Activated T-cell treated with anti-CD3 and anti-CD28 coated beads, Interleukin-2, amount 50 U/mL, for 48 hours (primary cell): ENCODE measurements at places on chromosomes 11 and 22.

GRCh38 chr11:133904818-133905515 lies 51.8 kb downstream of the IGSF9B start:
- DNase-seq: no peak

DNA sequence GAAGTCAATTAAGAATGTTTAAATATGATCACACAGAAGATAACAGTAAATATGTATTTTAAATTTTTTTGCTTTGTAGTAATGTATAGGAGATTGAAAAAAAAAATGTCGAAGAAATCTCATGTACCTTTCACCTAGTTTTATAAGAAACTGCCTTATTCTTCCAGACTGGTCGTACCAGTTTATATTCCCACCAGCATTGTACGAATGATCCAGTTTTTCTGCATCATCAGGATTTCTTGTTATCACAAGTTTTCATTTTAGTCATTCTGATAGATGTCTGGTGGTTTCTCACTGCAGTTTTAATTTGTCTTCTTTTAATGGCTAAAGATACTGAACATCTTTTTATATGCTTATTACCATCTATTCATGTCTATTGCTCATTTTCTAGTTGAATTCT lies 101.8 kb upstream of the CTSC start:
- no peak for DNase-seq

GRCh38 chr11:35308157-35308556 lies 111.2 kb downstream of the SLC1A2 start:
- DNase-seq: no peak

- DNase-seq: no peak
Measured at GRCh38 chr22:31143537-31143936, 3.2 kb upstream of the PLA2G3 start.

DNA sequence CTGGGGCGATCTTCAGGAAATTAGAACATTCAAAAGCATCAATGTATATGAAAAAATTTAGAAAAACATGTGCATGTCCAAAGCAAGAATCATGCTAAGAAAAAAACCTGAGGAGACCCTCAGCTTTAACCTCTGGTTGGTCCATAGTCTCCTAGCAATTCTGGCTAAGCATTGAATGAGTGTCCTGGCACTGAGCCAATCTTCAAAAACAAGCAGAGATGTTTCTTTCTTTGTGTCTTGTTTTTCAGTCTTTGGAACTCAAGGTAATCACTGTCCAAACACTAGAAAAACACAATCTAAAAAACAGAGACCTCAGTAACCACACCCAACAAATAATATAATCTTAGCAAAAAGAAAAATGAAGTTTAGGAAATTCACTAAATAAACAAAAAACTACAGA lies 205.4 kb upstream of the CARD18 start:
- DNase-seq: no peak

DNA sequence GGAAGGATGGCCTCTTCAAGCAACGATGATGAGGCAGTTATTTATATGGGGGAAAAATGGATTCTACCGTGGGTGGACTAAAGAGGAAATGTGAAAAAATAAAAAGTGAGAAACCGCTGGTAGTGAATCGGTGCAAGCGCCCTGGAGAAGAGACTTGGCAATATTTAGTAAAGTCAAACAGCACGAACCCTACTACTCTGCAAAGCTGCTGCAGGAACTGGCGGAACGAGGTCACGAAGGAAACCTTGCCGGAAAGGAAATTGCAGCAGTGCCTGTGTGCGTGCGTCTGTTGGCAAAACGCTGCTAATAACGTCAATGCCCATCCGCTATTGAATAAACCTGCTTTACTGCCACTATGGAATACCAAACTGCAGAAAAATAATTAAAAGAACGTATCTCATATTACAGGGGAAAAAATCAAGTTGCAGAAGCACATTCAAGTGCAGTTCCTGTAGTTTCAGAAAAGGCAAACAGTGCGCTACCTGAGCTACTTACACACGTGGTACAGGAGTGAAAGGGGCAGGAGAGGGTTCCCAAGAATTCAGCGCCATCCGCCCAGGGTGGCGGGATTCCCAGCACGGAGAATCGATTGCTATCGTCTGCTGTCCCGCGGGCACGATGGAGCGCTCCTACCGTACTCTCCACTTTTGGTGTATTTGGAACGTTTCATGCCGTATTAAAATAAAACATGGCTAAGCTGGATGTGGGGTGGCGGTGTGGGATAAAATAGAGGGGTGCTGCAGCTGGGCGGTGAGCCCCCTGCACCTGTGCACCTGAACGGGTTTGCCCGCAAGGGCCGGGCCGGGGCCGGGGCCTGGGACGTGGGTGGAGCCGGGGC lies 585 bp upstream of the NADSYN1 start:
- DNase-seq: peak; percentile 54

GRCh38 chr11:33290319-33290718 lies 33.1 kb downstream of the HIPK3 start:
- no peak for DNase-seq

DNA sequence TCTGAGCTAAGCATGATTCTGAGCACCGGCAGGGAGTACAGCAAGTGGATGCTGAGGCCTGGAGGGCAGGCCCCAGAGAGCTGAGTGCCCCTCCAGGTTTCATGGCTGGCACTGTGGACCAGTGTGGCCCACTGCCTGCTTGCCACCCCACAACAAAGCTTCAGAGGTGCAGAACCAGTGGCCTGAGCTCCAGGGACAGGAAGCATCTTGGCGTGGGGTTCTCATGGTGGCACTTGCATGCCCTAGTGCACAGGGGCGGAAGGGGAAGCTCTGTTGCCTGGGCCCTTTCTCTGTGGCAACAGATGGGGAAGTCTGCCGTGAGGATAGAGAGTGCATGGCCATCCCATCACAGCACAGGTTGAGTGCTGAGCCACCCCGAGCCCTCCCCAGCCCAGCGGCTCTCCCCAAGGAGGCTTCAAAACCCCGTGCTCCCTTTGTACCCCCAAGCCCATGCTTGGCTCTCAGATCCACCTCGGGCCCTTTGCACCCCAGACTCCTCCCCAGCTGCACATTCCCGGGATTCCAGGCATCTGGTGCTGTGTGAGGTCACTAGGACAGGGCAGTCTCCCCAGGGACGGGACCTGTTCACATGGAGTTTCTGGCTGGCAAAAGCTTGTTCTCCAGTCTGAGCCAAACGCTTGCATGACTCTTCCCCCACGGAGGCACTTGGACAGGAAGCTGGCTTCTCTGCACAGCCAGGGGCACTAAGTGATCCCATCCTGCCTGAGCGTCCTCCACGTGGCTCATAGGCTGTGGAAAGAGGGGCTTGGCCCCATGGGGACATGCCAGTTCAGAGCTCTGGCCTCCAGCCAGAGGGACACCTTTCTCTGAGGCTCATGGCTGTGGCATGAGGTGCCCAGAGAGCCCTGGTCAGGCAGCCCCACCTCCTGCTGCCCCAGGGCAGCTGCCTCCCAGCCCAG lies 4.2 kb downstream of the SLC25A1 start:
- DNase-seq: no peak

GRCh38 chr11:119745112-119745511 lies 16.1 kb upstream of the NECTIN1 start:
- no peak for DNase-seq

GRCh38 chr22:36364255-36365019 lies 23.3 kb downstream of the MYH9 start:
- DNase-seq: no peak

GRCh38 chr11:67500831-67501715 lies 4.1 kb downstream of the PITPNM1 start:
- no peak for DNase-seq

DNA sequence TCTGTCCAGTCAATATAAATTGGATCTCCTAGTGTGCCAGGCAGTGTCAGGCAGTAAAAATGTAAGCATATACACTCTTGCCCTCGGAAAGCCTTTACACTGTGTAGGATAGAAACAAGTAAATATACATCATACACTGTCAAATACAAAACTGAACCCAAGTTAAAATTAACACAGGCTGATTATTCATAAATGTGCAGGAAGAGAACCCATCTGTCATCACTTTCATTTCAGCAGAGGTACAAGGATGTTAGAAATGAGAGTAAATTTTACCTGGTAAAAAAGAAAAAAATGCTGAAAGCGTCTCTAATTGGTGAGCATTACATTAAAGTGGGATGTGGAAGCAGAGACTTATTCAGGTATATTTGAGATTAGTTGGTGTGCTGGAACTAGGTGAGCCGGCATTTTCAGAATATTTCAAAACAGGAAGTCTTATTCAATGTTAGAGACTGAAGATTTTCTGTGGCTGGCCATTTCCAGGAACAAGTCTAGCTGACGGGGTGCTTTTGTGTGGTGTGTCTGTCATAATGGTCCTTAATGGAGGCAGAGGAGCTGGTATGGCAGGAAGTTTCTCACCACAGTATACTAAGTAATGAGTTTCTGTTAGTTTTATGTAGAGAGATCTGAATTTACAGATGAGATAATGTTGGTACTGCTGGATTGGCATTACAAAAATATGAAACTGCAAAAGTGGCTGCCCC lies 192.6 kb downstream of the CASP12 start:
- DNase-seq: peak; percentile 72

DNA sequence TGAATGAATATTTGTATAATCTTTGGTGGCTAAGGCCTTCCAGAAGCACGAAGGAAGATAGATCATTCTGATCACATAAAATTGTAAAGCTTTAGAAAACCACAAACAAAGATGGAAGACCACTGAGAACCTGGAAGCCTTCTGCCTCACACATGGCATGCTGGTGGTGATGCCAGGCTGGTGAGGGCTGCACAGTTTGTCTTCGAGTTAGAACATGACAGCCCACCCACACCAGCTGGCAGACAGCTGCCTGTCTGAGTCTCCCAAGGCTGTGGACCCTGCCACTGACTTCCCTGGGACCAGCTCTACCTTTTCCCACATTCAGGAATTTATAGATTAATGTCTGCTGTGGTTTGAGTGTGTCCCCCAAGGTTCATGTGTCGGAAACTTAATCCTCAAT lies 48.8 kb upstream of the B3GAT1 start:
- no peak for DNase-seq

DNA sequence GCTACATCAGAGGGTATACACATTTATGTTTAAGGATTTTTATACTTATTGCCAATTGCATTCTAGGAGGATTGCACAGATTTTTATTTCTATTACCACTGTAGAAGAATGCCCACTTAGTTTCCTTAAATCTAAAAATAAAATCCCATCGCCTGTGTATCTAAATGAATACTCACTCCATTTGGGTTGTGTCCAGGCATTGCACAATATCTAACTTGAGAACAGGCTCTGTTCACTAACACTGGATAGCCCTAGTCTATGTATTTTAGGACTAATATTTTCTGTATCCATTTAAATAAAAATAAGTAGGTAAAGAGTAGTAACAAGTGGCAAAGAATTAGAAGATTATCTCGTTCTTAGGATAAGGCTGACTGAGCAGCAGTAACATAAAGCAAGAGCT lies 4.1 kb downstream of the C11orf52 start:
- DNase-seq: no peak

GRCh38 chr22:49756201-49756600 lies 71.5 kb downstream of the BRD1 start:
- no peak for DNase-seq

GRCh38 chr11:90124371-90124770 lies 10.1 kb upstream of the NAALAD2 start:
- DNase-seq: no peak

GRCh38 chr22:47197773-47198500 lies 435.5 kb downstream of the TBC1D22A start:
- DNase-seq: peak; percentile 11

GRCh38 chr11:3642071-3642951 lies 519 bp upstream of the ART5 start:
- DNase-seq: peak; percentile 87

- DNase-seq: no peak
Measured at GRCh38 chr22:19080853-19081252, 41.4 kb downstream of the DGCR2 start.

GRCh38 chr11:88178191-88178590 lies 2.9 kb upstream of the RAB38 start:
- no peak for DNase-seq

GRCh38 chr11:14894657-14895598 lies 2.9 kb upstream of the CYP2R1 start:
- DNase-seq: peak; percentile 24

DNA sequence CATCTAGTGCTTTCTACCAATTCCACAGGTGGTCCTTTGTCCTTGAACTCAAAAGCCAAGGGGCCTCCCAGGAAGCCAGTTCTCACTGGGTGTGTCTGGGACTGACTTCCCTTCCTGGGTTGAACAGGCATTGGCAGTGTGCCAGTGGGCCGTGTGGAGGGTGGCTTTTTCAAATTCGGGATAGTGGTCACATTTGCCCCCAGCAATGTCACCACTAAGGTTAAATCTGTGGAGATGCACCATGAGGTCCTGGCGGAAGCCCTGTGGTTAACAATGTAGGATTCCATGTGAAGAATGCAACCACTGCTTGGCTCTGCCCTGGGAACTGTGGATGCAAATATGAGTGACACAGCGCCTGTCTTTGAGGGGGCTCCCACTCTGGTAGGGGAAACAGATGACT lies 53.2 kb upstream of the MTNR1B start:
- no peak for DNase-seq

- DNase-seq: no peak
Measured at GRCh38 chr22:48239461-48240147, 1477.2 kb downstream of the TBC1D22A start.

DNA sequence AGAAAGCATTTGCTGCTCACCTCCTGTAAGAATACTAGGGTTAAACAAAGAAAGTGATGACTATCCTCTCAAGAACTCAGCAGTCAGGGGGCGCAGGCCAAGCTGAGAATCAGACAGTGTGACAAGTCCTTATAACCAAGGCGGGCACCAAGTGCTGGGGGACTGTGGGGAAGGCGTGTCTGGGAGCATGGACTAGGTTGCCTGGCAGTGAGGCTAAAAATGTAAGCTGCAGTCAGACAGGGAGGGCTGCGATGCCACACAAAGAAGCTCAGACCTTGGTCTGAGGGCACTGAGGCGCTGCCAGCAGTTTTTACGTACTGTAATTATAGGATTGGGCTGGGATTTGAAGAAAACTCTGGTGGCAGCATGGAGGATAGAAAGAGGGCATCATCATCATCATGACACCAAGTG lies 73.7 kb downstream of the FLI1 start:
- no peak for DNase-seq

- peak; percentile 67 for DNase-seq
Measured at GRCh38 chr11:267491-267994, 10.7 kb upstream of the NLRP6 start.

DNA sequence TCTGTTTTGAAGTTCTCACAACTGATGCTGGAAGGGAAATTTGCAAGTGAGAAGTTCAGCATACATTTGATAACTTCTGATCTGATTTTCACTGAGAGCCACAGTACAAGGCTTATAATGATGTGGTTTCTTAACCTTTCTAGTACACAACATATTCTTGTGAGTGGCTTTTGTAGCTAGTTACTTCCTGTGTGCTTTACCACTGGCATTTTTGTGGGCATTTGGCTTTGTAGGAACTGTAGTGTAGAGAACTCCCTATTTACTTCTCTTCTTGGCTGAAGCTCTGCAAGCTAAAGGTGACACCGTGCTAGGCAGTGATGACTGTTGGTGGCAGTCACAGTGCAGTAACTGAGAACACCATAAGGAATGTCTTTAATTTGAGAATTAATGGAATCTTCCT lies 14.9 kb downstream of the USP47 start:
- no peak for DNase-seq

- DNase-seq: no peak
Measured at GRCh38 chr22:21074102-21074715, 28.5 kb downstream of the LRRC74B start.

- no peak for DNase-seq
Measured at GRCh38 chr11:125239585-125240560, 75.3 kb downstream of the PKNOX2 start.
